Cortex of kidney (tissue), 1 donor: ENCODE measurements at places on chromosomes 13 and 19.

GRCh38 chr13:40329781-40330485, 336.5 kb downstream of the FOXO1 start:
- DNase-seq: no peak

- DNase-seq: no peak
Observed at GRCh38 chr19:28294395-28294794, 918.6 kb downstream of the UQCRFS1 start.

GRCh38 chr13:30745906-30746686, 10.8 kb downstream of the ALOX5AP start:
- DNase-seq: no peak

DNA sequence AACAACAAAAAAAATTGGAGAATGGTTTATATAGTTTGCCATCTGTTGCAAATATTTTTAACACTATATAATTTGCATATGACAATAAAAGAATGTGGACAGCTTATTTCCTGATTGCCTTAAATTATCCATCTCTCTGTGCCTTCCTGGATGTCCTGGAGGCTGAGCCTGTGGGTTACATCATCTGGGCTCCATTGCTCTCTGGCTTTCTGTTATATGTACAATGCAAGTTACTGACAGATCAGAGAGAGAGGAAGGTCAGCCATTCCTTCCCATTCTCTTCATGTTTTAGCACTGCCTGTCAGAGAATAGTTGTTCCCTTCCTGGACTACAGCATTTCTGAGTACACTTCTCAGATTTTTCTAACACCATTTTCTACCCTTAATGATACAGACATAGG, 758.3 kb upstream of the PCDH20 start:
- no peak for DNase-seq

DNA sequence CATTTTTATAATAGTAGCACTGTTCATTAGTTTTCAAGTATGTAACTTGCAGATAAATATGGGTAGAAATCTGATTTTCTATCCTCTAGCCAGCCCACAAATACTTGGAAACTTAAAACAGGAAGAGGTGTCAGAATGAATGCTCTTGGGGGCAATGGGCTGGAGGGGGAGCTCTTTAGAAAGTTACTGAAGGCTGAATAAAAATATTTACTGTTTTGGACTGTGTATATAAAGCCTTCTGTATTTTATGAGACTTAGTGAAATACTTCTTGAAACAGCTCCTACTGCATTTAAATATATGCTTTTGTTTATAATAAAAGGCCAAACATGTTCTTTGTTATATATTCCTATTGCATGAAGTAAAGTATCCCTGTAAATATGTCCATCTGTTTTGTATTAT, 138.8 kb downstream of the RGCC start:
- DNase-seq: no peak

GRCh38 chr13:21837841-21838551, 167.1 kb downstream of the FGF9 start:
- no peak for DNase-seq

DNA sequence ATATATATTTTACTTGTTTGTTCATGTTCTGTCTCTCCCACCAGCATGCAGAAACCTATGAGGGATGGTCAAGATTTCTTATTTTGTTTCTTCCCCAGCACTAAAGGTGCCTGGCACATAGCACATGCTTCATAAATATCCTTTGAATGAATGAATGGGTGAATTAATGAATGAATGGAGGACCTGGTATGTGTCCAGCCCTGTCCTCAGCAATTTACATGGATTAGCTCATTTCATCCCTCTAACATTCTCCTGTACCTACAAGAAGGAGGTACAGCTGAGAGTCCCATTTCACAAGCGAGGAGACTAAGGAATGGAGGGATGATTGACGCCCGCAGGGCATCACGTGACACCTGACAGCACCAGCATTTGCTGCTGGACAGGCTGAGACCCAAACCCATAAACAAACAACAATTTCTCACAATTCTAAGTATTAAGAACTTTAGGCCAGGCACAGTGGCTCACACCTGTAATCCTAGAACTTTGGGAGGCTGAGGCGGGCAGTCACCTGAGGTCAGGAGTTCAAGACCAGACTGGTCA, 6.8 kb upstream of the BCAT2 start:
- DNase-seq: no peak

DNA sequence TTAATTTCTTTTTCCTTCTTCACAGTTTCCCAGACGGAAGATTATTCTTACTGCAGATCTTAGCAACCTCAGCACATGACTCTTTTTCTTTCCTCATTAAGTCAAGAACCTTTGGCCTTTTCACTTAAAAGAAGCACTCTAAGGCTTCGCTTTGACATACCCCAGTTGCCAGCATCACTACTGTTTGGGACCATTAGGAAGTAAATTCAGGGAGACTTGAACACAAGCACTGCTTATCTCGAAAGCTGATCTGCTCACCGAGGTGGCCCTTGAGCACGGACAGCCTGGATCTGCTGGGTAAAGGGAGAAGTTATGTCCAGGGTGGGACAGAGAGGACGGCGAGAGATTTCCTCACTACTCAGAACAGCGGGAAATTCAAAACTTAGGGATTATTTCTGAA, 151.4 kb upstream of the RNF113B start:
- DNase-seq: no peak

DNA sequence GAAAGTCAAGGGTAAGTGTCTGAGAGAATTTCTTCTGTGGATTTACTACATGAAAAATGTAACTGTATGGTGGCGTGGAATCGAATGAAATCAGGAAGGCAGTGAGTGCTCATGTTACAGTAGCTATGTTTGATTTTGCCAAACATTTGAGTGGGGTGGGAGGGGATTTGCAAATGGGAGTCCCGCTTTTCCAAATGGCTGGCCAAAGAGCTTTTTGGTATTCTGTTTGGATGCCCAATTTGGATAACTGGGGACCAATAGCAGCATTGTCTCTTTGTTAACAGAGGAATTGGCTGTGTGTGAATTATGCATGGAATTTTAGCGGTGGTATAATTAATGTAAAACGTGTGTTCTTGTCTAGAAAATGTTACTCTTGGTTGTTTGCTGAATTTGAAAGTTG, 17.8 kb downstream of the HNRNPM start:
- DNase-seq: no peak

GRCh38 chr19:5822181-5822844, 17.2 kb downstream of the FUT6 start:
- DNase-seq: no peak

GRCh38 chr13:41006978-41007743, 12.0 kb downstream of the ELF1 start:
- DNase-seq: no peak

DNA sequence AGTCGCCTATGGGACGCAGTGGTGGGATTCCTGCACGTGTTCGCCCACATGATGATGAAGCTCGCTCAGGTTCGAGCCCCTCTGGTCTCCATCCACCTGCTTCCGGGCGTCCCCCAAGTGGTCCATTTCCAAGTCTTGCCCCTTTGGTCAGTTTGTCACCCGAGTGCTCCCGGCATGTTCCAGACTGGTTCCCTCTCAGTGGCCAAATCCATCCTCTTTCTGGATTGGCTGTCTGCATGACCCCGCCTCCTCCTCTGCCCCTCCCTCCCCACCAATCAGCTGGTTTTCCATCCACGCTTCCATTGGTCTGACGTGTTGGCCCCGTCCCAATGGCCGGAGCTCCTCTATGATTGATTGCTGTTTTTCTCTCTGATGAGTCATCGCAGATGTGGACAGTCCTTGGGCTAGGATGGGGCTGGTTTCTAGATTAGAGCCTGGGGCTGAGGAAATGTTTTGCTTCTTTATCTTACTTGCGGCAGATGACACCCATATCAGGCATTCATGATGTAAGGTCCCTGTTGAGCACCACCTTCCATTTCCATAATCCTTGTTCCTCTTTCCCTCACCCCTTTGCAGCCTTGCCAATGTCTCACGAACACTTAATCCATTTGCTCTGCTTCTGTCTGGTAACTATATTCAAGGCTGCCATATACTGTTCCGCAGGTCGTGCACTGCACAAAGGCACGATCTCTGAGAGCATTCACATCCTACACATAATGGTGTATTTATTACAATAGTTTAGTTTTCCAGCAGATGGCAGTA, 73.8 kb downstream of the MAP4K1 start:
- DNase-seq: no peak

DNA sequence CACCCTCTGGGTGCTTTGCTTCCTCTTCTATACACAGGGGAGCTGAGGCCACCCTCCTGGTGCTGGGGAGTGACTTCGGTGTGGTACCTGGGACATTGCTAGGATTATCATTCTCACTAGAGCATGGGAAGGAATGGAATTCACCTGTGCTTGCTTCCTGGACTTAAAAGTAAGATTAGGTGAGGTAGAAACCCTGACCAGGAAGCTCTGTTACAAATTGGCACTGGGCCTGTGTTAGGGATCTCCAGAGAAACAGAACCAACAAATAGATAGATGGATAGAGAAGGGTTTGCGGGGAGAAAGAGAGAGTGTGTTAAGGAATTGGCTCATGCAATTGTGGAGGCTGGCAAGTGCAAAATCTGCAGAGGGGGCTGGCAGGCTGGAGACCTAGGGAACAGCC, 13.9 kb upstream of the SIAH3 start:
- no peak for DNase-seq

- no peak for DNase-seq
Observed at GRCh38 chr13:46295491-46296114, 83.9 kb downstream of the LRRC63 start.

- DNase-seq: no peak
Observed at GRCh38 chr19:7962644-7963268, 19.3 kb upstream of the TIMM44 start.

GRCh38 chr13:95641291-95642027, 3.0 kb downstream of the DZIP1 start:
- DNase-seq: no peak

DNA sequence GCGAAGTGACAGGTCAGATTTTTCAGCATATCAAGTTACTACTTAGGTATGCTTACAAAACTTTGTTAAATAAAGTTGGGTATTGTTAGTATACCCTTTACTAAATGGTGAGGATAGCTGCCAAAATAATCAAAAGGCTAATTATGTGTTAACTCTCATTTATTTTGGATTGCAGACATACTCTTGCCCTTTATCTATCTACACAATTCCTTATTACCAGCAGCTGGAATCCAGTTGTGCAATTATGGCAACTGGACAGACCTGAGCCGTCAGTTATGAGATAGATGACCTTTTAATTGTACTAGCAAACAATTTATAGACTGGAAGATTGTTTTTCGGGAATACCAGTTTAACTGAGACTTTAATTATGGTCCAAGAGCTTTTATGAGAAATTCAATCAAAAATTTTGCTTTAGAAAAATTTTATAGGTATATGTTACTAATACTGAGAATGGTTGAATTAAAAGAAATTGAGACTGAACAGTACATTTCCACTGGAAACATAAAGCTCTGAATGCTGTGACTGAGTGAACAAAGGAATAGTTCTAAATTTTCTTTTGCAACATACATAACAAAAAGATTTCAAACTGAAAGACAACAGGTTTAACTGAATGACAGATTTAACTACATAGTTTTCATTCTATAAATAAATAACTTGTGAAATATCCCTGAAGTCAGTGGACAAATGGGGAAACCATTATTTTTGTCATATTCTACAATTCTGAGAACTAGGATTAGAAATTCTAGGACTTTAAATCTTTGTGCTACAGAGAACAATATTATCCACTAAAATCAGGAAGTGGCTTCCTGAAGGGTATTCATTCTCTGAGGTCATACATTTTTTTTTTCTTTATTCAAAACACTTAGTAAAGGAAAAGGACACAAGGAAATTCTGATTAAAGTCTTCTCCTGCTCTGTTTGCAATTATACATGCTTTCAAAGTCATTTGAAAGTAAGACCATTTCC, 97.4 kb downstream of the ZC3H13 start:
- DNase-seq: no peak

GRCh38 chr19:7676376-7676775, 514 bp upstream of the MCEMP1 start:
- DNase-seq: no peak

GRCh38 chr19:5196832-5197231, 143.8 kb downstream of the PTPRS start:
- no peak for DNase-seq

DNA sequence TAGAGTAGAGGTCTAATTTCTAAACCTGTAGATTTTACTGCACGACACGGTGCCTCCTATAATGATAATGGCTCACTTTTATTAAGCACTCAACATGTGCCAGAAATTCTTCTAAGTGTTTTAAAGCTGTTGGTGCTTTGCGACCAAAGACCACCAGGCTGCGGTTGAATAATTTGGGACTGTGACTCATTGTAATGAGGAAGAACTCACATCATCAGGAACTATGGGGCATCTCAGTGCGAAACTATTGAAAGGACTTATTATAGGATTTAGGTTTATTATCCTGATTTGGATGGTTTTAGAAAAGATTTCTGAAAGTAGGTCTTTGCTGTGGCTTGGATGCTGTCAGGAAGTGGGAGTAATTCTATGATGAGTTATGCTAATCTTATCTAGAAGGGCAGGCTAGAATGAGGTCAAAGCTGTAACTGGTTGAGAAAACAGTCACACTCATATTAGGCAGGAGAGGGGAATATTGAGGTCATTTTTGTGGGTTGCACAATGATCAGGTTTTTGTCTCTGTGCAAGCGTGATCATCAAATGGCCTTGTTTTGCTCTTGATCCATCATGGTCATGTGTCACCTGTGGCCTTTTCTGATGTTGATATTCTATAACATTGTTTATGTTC, 266.8 kb downstream of the PCDH20 start:
- no peak for DNase-seq

DNA sequence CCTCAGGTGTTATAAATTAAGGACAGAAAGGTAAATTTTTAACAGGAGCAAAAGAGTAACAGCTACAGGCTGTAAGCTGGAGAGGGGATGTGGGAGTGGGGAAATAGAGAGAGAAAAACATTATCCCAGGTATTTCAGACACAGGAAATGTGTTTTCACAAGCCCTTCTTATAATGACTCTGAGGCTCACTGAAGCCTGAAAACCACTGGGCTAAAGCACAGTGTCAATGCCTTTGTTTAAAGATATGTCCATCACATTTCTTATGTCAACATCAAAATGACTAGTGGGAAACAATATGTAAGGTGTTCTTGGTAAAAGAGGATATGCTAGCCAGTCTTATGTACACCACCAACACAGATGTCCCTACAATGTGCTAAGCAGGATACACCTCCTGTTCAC, 365.9 kb downstream of the FGF14 start:
- DNase-seq: no peak
